ENCODE measurements at places on chromosomes 12 and 14.

DNA sequence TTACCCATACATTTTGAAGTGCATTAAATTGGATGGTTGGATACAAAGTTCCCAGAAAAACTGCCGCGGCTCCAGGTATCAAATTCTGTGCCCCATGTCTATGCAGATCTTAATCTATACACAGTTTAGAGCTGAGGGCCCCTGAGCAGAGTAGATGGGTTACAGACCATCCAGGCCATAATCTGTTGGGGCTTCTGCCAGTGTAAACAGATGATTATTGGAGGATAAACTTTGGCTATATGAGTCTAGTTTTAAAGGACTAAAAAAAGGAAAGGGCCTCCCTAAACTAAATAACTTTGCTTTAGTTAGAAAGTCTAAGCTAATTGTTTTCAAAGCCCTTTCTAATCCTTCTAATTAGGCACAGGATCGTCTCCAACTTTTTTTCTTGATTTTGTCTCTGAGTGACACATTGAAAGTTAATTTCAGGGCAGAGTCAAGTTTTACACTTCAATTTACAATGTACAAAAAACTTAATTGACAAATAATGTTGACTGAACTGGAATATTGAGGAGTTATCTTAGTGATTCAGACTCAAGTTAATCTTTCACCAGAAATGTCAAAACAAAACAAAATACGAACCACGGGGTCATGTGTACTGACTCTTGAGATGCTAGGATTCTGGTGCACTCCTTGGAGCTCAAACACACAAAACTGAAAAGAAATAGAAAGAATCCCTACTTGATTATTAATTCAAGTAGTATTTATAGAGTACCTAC is 133.9 kb upstream of the SCAF11 start:
- DNase-seq, result no peak

DNA sequence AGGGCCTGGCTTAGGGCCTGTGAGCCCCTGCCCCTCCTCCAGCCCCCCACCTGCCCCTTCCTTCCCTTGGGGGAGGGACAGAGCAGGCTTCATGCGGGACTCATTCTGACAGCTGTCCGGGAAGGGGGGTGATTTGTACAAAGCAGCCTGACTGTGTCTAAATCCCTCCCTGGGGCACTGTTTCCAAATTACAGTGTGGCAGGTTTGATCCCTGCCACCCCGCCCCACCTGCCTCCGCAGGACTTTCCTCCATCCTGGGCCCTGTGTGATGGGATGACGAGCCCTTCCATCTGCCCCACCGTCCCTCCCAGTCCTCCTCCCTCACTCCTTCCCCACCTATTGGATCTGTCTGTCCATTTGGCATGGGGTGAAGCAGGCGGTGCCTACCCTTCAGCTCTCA is 363.9 kb downstream of the BCL11B start:
- DNase-seq, result no peak

GRCh38 chr14:55125403-55125802 is 3.6 kb upstream of the LGALS3 start:
- DNase-seq, result no peak

- DNase-seq, result no peak
Measured at GRCh38 chr12:82357340-82357739, 847 bp downstream of the CCDC59 start.

DNA sequence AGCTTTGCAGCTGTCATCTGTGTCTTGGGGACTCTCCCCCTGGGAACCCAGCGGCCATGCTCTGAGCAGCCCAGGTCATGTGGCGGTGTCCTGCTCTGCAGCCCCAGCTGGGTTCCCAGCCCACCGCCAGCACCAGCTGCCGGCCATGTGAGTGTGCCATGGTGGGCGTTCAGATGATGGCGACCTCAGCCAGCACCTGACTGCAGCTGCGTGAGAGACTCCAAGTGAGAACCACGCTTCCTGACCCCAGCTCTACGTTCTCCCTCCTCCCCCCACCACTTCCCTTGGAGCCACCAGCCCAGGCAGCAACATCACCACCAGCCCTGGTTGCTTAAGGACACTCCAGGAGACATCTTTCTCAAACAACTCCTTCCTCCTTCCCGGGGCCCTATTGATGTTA is 68.8 kb downstream of the SLC24A4 start:
- DNase-seq, result no peak

DNA sequence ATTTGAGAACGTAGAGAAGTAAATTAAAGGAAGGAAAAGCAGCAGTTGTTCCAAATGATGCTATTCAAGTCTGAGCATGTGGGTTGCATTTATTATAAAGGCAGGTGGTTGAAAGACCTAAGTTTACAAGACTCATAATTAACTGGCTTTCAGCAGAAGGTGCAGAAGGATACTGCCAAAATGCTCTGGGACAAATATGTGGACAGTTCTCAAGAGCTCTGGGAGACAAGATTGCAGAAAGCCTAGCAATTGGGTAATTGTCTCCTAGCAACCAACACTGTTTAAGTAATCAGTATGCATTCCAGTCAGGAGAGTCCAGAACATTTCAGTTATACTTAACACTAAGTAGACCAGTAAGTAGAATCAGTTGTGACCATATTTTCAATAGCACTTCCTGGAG is 131.5 kb downstream of the GPR135 start:
- no peak for DNase-seq

DNA sequence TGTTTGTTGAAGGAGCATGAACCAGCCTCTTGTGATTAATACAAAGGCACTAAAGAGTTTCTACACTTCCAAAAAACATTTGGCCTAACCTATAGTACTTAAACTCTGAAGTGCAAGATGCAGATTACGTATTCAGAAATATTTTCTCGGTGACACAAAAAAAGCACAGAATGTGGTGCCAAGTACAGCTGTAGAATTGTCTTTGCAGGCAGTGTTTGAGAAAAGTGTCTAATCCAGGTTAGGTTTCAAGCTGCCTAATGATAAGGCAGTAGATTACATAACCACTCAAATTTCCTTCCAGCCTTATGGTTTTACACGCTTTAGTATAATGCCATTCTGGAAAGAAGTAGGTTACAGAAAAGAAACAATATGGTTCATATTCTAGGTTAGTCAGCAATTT is 205.2 kb downstream of the KLHL28 start:
- DNase-seq, result no peak

DNA sequence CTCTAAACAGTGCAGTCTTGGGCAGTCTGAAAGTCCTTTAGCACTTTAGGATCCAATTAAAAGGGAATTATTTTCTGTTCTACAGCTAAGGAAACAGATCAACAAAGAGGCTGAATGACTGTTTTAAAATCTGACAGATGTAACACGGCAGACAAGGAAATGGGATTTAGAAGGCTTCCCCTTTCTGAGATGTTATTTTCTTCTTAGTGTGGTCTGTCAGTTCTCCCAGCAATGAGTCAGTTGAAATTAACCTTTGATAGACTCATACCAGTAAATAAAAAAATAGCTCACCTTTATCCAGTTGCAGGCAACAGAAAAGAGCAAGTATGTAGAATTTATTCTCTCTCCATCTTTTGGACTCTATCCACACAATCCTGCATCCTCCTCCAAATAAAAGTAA is 98.1 kb downstream of the NEDD1 start:
- no peak for DNase-seq

- no peak for DNase-seq
Measured at GRCh38 chr14:73058922-73059673, 764 bp downstream of the RBM25 start.

DNA sequence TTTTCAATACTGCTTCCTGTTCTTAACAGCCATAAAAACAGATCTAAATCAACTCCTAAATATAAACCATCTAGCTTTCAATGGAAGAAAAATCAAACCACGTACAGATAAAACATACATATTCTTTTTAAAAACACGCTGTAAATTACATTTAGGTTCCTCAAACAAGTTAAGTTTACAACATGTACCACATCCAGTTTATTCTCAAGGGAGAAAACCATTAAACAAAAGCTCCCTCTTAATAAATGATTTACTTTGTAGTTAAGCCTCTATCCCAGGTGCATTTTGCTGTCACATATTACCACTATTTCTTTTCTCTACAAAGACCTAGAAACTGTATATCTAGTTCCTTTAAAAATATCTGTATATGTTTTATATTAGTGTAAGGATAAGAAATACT is 3.1 kb downstream of the NUMB start:
- DNase-seq, result no peak

DNA sequence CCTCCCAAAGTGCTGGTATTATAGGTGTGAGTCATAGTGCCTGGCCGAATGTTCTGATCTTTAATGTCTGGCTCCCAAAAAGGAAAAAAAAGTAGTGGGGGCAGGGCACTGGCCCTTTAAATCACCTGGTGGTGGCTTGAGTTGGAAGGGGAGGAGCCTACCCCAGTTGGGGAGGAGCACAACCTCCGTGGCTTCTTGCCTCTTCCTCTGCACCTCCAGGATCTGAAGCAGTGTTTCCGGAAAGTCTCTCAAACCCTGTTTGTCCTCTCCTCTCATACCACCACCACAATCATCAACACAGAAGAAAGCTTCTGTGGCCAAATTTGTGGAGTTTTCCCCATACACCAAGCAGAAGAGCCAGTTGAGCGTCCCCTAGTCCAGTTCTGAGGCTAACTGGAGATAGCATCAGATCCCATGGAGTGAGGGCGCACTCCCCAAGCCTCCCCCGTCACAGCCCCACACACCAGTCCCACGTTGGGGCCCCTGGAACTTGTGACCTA is 24.3 kb upstream of the RCOR1 start:
- DNase-seq, result no peak

DNA sequence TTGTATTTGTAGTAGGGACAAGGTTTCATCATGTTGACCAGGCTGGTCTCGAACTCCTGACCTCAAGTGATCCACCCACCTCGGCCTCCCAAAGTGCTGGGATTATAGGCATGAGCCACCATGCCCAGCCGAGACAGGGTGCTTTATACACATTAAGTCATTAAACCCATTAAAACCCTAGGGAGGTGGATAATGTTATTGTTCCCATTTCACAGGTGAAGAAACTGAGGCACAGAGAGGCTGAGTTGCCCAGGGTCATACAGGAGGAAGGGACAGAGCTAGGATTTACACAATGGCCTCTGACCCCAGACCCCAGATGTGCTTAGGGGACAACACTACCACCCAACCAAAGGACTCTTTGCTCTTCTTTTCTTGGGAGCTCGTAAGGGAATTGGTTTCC is 51.0 kb upstream of the RIN3 start:
- no peak for DNase-seq

DNA sequence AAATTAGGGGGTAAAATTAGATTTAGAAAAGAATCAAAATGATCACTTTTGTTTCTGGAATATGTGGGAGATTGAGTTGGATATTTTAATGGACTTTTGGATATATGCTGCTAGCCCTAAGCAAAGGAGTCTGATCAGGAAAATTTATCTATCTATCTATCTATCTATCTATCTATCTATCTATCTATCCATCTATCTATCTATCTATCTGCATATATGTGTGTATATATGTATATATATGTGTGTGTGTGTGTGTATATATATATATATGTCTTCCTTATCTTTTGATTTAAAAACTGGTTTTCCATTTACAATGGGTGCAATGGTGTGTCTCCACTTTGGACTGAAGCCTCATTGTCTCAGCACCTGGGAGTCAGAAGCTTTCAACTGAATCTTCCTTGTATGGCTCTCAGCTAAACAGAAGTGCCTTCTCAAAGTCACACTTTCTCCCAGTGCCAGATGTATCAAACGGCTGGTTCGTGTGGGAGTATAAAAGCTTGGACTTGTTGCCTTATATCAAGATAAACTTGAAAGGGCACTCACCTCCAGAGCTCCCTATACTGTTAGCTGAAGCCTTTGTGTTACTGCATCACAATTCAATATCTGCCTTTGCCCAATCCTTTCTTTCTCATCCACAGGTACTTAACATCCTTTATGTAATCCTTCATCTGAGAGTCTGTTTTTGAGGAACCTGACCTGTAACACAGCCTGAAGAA is 31.6 kb upstream of the CD69 start:
- DNase-seq, result no peak

GRCh38 chr12:10408842-10409241 is 715 bp downstream of the KLRC4 start:
- no peak for DNase-seq

GRCh38 chr14:23933108-23933741 is 20.3 kb upstream of the DHRS4 start:
- no peak for DNase-seq

DNA sequence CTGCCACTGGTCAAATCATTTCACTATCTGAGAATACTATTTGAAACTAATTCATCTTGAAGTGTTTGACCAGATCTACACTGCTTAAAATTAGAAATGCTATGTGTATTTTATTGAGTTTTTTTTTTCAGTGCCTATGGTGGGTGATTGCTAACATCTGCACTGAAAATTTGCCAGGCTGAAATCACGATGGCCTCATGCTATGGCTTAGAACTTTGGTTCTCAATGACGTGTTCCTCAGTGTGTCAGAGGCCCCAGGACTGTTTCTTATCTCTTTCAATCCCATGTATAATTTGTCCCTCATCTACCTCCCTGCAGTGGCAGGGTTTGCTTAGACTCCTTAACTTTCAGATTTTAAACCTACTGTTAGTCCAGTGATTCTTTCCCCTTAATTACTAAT is 36.2 kb upstream of the NKX2-8 start:
- no peak for DNase-seq

GRCh38 chr14:104874110-104874531 is 9.1 kb downstream of the CEP170B start:
- no peak for DNase-seq

DNA sequence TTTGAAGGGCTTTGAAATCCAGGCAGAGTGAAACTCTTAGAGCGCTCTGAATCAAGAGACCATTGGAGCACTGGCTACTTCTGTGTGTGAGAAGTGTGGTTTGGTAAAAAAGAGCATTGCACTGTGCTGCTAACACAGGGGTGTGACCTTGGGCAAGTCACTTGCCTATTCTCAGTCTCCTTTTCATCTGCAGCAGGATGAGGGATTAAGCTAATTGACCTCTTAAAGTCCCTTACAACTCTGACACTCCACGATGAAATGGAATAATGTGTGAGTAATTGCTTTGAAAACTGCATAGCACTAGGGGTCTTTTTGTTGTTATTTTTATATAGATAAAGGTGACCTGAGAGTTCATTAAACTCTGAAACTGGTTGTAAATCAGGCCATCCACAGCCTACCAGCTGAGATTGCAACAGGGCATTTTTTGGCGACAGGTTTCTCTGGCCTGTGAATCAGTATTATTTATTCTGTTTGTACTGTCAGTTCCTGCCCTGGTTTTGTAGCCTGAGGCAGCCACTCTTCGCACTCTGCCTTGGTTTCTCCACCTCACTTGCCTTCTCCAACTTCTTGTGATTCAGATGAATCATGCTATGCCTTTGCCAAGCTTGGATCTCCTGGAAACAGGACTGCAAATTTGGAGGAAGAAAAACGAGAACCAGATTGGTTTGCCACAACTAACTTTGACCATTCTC is 159.9 kb upstream of the PARP11 start:
- DNase-seq, result no peak

DNA sequence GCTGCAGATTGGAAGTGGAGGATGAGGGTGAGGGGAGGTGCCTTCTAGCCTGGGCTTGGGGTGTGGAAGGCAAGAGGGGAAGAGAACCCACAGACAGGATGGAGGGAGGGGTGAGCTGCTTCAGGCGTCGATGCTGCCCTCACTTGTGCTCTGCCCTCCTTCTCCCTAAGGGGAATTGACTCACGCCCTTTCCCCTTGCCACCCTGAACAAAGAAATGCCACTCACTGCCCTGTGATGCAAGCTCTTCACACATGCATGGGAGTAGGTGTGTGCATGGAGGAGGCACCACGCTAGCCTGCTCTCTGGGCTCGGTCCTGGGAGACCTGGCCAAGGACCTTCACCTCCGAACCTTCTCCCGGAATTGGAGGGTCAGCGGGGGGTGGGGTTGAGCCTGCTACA is 35.7 kb upstream of the PRMT8 start:
- no peak for DNase-seq
